ENCODE measurements at places on chromosomes 7 and 10. TPM values are rescaled to one million over a fixed set of nuclear protein-coding genes. Genes with fewer than 3 reads are reported as not detected.

Gene C10orf67
- total RNA-seq, result 0.07 TPM

Gene RAMP3
- not detected for total RNA-seq

Gene EN2
- not detected for total RNA-seq

Gene GBX1
- not detected for total RNA-seq

Gene FAM171A1
- total RNA-seq, result 4.0 TPM

Gene PSD
- total RNA-seq, result 4.2 TPM

Gene PNLIPRP1
- not detected for total RNA-seq

Data from activated CD4-positive, alpha-beta memory T cell treated with anti-CD3 and anti-CD28 coated beads for 36 hours (primary cell).